ENCODE measurements at places on chromosomes 5 and 9. TPM values are rescaled to one million over a fixed set of nuclear protein-coding genes. Genes with fewer than 3 reads are reported as not detected.

Gene CNTNAP3
- polyA plus RNA-seq = 0.86 TPM

Gene IFNB1
- polyA plus RNA-seq = not detected

- DNase-seq = no peak
- no peaks in the 10 kb centered on the region for H3K4me1 ChIP-seq
- H3K27ac ChIP-seq = no peak overlapping the region
- H3K27me3 ChIP-seq = no peaks in the 10 kb centered on the region
- H3K4me3 ChIP-seq = no peak overlapping the region
Observed at GRCh38 chr5:120164986-120165385, 299.1 kb upstream of the PRR16 start.

GRCh38 chr9:107819772-107820565 is 330.4 kb upstream of the KLF4 start:
- no peaks in the 10 kb centered on the region for H3K36me3 ChIP-seq
- H3K27me3 ChIP-seq = no peaks in the 10 kb centered on the region
- no peak overlapping the region for H3K4me3 ChIP-seq
- no peak overlapping the region for H3K27ac ChIP-seq

DNA sequence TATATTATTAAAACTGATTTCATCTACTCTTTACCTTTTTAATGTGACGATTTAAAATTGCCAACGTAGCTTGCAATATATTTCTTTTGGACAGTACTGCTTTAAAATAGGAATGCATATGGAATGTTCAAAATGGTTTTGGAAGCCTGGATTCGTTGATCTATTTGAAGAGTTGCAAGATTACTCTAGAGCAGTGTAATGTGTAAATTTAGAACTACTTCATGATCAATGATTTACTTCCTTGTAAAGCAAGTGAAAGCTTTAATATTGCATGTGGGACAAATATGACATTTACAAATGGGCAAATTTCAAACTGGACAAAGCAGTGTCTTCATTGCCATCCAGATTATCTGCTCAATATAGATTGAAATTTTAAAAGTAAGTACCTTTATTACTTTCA is 38.3 kb downstream of the PARP8 start:
- no peaks in the 10 kb centered on the region for H3K36me3 ChIP-seq
- H3K4me1 ChIP-seq = peaks cover 7% of the 10 kb centered on the region
- H3K27ac ChIP-seq = no peak overlapping the region
- no peak for DNase-seq

DNA sequence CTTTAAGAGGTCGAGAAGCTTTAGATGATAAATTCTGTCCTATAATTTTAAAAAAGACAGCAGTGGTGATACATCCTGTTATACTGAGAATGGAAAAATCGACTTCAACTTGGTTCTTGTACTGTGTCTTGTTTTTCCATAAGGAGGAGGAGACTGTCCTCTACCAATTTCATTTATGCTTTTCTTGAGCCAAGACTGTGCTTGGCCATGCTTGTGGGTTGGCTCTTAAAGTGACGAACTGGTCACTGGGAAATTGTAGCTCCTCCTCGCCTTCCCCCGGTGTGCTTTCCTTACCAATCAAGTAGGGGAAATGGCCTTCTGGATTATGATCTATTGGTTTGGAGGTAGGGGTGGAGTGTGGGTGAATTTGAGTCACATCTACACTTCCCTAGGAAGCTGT is 67.1 kb upstream of the HSPB3 start:
- H3K27ac ChIP-seq = no peak overlapping the region
- H3K27me3 ChIP-seq = no peaks in the 10 kb centered on the region
- peaks cover 1% of the 10 kb centered on the region for H3K4me1 ChIP-seq
- no peak for DNase-seq
- no peaks in the 10 kb centered on the region for H3K36me3 ChIP-seq
- no peak overlapping the region for H3K4me3 ChIP-seq

- no peaks in the 10 kb centered on the region for H3K27me3 ChIP-seq
- no peak overlapping the region for H3K27ac ChIP-seq
- H3K4me3 ChIP-seq = no peak overlapping the region
- no peaks in the 10 kb centered on the region for H3K4me1 ChIP-seq
- no peak for DNase-seq
Observed at GRCh38 chr9:19683715-19684114, 105.1 kb downstream of the SLC24A2 start.

Measured in small intestine (tissue), 16 donors.